ENCODE measurements at places on chromosomes 5 and 9.

GRCh38 chr9:3768712-3769457 is 243.1 kb upstream of the RFX3 start:
- DNase-seq, result no peak

GRCh38 chr9:106830527-106831150 is 32.3 kb upstream of the ZNF462 start:
- DNase-seq, result no peak

DNA sequence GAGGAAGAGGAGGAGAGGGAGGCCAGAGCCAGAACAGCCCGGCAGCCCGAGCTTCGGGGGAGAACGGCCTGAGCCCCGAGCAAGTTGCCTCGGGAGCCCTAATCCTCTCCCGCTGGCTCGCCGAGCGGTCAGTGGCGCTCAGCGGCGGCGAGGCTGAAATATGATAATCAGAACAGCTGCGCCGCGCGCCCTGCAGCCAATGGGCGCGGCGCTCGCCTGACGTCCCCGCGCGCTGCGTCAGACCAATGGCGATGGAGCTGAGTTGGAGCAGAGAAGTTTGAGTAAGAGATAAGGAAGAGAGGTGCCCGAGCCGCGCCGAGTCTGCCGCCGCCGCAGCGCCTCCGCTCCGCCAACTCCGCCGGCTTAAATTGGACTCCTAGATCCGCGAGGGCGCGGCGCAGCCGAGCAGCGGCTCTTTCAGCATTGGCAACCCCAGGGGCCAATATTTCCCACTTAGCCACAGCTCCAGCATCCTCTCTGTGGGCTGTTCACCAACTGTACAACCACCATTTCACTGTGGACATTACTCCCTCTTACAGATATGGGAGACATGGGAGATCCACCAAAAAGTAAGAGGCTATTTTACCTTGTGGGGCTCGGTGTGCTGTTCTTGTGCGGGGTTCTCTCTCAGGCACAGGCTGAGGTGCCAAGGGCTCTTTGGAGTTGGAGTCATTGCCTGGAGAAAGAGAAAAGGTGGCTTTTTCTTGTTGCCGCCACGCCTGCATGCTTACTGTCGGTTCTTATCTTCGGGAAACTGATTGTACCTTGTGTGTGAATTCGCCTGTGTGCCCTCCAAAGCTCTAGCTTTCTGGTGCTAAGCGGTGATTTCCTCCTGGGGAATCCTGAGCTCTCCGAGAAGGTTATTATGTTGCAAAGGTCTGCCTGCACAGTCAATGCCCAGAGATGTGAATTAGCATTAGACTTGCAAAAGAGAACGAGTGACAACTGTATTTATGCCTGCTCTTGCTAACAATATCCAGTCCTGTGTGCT is at the start of gene ISL1:
TSS of gene ISL1 (plus strand) at position 318 of the 991 bp plus-strand sequence. CDS start at position 542, 224 bp downstream.
- peak; percentile 90 for DNase-seq

DNA sequence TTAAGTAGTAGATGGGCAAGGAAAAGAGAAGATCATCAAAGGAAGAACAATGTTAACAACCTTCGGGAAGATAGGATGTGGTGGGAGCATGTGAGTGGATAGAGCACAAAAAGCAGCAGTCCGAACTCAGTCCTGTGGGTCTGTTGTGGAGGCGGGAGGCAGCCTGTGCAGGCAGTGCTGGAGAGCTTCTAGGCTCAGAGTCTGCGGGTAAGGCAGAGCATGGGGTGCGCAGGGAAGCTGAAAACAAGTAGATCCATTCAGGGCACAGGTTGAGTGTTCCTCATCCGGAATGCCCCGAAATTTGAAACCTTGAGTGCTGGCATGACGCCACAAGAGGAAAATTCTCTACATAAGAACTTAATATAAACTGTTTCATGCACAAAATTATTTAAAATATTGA is 84.9 kb downstream of the PPIC start:
- no peak for DNase-seq

DNA sequence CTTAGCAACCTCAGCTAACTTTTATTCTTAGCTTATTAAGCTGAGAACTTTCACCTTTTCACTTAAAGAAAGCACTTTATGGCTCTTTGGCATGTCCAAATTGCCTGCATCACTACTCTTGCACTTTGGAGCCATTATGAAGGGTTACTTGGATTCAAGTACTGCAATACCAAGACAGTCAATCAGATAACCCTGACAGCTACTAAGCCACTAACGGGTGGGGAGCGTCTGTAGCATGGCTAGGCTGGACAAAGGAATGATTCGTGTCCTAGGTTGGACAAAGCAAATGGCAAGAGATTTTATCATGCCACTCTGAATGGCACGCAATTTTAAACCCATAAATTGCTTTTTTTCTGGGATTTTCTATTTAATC is 39.6 kb downstream of the TRPM6 start:
- no peak for DNase-seq

DNA sequence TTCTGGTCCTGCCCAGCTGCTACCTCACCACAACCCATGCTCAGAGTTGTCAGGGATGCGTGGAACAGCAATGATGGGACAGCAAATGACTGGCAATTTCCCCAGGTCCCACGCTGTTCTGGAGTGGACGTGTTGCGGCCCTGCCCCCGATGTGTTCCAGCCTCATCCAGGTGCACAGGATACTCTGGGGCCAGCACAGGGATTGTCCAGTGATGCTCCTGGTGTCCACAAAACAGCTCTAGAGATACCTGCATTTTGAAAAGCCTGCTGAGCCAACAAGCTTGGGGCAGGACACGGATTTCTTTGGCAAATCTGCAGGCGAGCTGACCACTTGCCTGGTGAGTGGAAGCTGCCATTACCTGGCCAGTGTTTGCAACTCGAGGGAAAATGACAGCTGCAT is 88.7 kb downstream of the ANKRD33B start:
- DNase-seq, result no peak

GRCh38 chr5:66538531-66538930 is 57.7 kb upstream of the MAST4 start:
- DNase-seq, result no peak

DNA sequence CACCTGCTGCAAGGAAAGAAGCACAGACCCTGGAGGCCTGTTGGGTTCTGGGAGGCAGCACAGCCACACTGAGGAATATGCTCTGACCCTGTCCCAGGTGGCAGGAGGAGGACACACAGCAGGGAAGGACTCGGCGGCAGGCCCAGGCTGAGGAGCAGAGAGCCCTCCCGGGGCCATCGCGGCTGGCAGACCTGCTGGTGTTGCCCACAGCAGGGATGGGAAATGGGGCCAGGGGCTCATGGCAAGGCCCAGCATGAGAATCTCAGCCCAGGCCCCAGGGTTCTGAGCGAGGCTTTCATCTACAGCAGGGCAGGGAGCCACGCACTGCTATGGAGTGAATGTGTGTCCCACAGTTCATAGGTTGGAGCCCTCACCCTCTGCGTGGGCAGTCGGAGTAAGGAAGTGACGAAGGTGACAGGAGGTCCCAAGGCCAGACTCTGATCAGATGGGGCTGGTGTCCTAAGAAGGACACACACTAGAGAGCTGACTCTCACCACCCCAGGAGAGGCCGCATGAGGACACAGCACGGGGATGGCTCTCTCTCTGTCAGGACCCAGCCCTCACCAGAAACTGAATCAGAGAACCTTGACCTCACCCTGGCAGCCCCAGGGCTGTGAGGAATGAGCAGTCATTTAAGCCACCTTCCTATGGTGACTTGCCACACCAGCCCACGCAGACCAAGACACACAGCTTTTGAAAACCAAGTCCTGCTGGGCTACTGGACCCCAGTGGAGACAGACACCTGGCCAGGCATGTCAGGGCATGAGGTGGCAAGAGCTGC is 10.3 kb upstream of the GPSM1 start:
- no peak for DNase-seq

GRCh38 chr5:145531038-145531734 is 304.0 kb downstream of the PRELID2 start:
- no peak for DNase-seq

- peak; percentile 1 for DNase-seq
These were observed 69.4 kb downstream of the MSX2 start for GRCh38 chr5:174793684-174794328.

DNA sequence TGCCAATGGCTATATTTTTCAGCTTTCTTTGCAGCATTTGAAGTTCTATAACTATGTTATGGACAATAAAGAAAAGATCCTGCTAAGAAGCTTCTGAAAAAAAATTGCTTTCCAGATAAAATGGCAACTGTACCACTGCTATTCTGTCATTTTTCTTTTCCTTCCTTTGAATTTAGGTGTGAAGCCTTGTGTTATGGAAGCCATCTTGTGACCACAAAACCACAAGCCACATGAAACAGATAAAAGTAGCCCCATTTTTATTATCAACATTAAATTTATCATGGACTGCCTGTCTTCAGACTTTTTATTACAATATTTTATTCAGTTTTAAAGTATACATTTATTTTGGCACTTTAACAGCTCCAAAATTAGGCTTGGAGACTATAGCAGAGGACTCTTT is 289.9 kb upstream of the ACTBL2 start:
- no peak for DNase-seq

DNA sequence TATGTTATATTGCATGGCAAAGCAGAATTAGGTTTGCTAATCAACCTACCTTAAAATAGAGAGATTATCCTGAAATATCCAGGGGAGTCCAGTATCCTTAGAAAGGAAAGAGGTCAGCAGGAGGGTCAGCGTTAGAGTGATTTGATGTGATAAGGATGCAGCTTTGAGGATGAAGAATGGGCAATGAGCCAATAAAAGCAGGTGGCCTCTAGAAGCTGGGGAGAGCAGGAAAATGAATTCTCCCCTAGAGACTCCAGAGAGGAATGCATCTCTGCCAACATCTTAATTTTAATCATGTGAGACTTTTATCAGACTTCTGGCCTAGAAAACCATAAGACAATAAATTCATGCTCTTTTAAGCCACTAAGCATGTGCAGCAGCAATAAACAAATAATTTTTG is 65.7 kb upstream of the SYK start:
- DNase-seq, result peak; percentile 77

DNA sequence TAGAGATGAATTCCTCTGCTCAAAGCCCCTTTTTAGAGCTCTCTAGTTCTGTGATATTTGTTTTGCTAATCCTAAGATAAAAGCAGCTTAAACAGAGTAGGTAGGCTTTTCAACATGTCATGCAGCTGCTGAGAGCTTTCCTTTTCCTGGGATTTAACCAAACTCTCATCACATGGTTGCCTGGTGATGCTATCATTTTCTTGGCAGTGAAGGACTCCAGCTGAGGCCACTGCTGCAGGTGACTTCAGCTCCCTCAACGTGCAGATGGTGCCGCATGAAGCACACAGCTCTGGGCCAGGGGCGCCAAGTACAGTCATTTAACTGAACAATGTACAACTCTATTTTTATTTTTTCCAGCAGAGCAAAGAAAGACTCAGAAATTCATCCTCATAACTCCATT is 42.2 kb downstream of the SECISBP2 start:
- DNase-seq, result peak; percentile 70

DNA sequence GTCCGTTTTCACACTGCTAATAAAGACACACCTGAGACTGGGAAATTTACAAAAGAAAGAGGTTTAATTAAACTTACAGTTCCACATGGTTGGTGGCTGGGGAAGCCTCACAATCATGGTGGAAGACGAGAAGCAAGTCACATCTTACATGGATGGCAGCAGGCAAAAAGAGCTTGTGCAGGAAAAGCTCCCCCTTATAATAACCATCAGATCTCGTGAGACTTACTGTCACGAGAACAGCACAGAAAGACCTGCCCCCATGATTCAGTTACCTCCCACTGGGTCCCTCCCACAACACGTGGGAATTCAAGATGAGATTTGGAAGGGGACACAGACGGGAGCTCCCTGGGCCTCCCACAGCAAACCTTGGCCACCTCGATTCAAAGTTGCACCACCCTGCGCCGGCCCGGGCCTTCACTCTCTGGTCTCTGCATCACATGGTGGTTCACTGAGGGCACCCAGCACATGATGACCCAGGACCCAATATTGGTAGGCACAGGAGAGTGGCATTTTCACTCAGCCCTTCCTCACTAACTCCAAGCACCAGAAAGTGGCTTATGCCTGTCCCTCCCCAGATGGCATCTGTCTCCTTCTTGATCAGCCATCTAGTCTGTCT is 21.0 kb upstream of the TDRD7 start:
- no peak for DNase-seq

- no peak for DNase-seq
These were observed 1746.4 kb downstream of the EFNA5 start for GRCh38 chr5:105924366-105924765.

GRCh38 chr5:127311781-127312525 is 21.4 kb downstream of the MEGF10 start:
- DNase-seq, result peak; percentile 49

- no peak for DNase-seq
These were observed 10.3 kb downstream of the FRRS1L start for GRCh38 chr9:109156708-109157107.

DNA sequence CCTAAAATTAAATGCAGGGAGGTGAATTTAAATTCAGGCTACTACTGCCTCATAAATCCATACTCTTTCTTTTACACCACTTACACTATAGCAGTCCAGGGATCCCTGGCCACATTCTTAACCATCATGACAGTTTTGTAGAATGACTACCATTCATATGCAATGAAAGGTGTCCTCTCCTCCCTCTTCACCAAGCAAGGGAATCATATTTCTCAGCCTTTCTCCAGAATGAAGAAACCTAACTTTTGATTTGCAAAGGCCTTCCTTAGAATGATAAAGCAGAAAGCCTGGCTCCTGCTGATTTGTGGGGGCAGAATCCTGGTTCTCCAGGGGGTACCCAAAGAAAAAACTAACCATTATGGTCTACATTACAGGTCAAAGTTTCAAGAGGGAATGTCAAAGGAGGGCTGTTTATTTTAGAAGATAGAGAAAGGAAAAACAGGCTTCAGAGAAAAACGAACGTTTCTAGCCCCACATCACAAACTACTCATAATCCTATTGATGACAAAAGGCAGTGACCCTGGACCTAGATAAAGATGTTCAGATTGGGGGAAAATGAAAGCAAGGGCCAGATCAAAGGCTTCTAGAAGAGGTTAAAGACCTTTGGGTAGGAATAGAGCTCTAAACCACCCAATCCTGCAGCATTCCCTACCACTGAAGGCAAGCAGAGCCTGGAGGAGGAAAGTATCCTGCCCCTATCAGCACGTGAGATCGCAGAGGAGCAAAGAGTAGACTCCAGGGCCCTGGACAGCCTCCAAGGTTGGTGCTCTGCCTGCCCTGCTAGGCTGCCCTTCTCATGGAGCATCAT is 11.5 kb downstream of the WNT8A start:
- no peak for DNase-seq

GRCh38 chr9:25207402-25208195 is 470.6 kb downstream of the TUSC1 start:
- no peak for DNase-seq

GRCh38 chr5:181188700-181189362 is 16.2 kb downstream of the TRIM7 start:
- DNase-seq, result no peak

- DNase-seq, result no peak
These were observed 81.6 kb downstream of the ADAMTS16 start for GRCh38 chr5:5221724-5222123.

DNA sequence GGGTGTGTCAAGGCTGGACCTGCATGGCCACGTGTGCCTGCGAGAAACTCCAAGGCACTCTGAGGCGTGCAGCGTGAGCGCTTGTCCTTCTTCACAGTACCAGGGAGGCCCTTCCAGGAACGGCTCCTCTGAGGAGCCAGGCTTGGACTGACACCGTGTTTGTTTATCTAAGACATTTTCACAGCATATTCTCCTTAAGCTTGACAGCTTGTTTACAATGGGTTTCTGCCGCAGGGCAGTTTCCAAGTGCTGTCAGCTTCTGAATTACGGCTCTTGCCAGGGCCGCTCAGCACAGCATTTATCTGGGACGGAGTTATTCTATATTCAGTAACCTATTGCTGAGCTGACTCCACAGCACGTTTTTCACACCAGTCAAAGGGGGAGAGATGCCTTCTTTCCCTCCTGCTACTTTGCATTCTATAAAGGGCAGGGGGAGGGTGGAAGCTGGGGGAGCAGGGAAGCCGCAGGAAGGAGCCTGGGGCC is 98.4 kb downstream of the LMNB1 start:
- no peak for DNase-seq

GRCh38 chr5:180830253-180831138 is 27.9 kb upstream of the MGAT1 start:
- peak; percentile 33 for DNase-seq
